ENCODE measurements at places on chromosomes 6 and 20.

GRCh38 chr6:23522792-23523547 is 603.0 kb upstream of the NRSN1 start:
- no peak for DNase-seq

DNA sequence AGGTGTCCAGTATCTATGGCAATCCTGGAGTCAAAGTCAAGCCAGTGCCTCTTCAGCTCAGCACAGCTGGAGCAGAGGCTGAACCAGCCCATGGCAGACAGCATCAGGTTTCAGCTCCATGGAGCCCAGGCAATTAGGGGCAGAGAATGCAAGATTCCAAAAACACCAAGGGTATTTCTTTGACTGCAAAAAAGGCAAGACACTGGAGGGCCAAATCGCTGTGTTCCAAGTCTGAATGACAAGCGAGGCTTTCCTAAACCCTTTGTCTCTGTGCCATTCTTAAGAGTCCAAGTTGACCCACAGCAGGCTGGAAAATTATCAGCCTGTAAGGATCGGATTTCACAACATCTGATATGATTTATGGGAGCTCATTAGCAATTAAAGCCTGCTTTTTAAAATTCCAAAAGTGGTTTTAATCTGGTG is 49.7 kb upstream of the TGM3 start:
- no peak for DNase-seq

GRCh38 chr20:51034988-51035656 is 12.2 kb upstream of the KCNG1 start:
- no peak for DNase-seq

DNA sequence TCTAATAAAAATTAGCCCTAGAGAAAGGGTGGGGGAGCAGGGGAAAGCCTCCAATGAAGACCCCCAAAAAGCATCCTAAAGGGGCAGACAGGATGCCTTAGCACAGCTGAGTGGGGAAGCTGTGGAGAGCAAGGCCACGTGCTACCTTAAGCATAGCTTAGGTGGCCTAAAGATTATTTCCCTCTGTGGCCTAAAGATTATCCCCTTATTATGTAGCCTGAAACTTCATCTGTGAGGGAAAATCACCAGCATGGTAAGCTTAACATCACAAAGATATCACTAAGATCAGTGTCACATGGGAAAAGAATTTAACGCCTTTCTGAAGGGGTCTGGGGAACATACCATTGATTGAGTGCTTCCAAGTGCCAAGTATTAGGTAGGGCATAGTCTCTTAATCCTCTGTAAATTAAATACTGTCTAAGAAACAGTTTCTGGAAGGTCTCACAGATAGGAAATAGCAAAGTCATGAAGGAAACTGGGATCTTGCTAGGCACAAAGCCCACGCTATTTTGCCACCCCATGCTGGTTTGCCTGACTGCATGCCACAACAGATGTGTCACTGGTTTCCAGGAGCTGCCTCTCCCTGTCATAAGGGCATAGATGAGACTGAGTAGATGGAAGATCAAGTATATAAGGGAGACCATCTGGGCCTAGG is 170.0 kb downstream of the HACE1 start:
- DNase-seq, result no peak

- no peak for DNase-seq
Measured at GRCh38 chr6:20633566-20634340, 99.5 kb downstream of the CDKAL1 start.

- no peak for DNase-seq
Measured at GRCh38 chr6:106857771-106858652, 116.5 kb downstream of the CD24 start.

DNA sequence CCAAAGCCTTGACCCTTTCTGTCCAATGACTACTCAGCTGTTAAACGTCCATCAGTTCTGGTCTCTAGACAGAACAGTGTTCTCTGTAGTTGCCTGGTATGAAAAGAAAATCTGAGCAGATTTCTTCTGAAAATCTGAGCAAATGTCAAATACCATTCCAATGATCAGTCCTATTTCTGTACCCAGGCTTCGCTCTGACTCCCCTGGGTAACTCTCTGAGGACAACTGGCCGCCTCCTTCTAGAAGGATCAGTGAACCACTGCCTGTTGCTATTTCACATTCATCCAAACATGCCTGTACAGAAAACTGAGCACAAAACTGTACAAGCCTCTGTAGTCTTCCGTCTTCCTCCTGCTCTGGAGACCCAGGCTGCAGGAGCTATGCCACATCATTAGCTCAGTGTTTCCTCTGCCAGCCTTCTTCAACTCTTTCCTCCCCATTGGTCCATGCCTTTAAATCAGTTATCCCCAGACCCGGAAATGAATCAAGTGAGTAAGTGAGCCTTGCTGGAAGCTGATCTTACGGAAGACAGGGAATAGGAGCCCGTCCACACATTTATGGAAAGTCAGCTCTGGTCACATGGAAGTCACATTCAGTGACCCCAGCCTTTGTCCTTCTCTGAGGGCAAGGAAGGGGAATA is 63.3 kb downstream of the DAAM2 start:
- no peak for DNase-seq

DNA sequence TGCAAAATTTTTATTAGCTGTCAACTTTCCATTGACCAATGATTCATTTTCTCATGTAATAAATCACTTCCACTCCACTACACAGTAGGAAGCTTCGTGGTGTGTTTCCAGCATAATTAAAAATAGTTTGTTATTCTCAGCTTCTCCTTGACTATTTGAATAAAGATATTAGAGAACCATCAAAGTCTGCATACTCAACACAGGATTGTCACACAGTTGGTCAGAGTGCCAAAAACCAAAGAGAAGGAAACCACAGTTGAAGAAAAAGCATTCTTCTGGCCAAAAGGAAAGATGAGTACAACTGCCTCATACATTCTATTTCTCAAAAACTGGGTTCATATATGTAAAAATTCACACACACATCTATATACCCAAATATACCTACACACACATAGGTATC is 455.1 kb upstream of the HSF2 start:
- no peak for DNase-seq

DNA sequence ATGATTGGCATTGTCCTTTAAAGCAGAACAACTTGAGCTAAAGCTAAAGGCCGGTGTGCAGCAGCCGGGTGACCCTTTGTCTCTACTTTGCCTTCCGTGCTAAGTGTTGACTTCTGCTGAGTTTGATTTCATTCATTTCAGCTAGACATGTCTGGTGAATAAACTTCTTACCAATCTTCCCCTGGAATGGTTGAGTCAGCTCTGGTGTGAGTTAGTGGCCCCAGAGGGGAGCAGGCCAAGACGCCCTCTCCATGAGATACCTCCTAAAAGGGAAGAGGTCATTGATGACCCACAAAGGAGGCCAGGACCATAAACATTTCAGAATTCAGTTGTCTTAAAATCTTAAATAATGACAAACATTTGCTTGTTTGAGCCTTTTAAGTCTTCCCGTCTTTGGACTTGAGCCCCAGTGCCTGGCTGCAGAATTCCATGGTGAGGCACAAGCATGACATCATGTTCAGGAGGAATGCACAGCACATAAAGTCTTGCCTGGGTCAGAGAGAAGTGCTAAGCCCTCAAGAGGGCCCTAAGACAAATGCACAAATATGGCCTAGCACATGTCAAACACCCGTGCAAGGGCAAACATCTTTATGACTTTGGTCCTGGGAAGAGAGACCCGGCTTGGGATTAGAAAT is 96.3 kb upstream of the NEDD9 start:
- DNase-seq, result no peak

DNA sequence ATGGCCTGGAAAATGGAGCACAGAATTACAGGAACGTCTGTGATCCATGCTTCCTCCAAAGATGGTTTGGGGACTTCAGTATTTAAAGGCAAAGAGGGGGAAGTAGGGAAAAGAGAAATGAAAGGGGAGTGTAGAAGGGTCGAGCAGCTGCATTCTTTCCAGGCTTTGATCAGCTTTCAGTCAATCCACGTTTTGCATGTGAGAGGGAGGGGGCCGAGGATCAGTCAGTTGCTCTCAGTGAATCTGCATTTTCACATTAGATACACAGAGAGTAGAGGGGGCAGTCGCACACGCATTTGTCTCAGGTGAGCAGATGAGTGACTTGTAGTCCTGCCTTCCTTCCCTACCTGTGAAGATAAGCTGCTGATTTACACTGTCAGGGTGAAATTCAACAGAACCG is 78.8 kb downstream of the FOXF2 start:
- no peak for DNase-seq

GRCh38 chr20:24077145-24077544 is 88.6 kb upstream of the GGTLC1 start:
- no peak for DNase-seq

GRCh38 chr6:163337958-163338357 is 76.6 kb upstream of the QKI start:
- DNase-seq, result no peak

- no peak for DNase-seq
Measured at GRCh38 chr6:5778317-5778857, 228.3 kb downstream of the NRN1 start.

DNA sequence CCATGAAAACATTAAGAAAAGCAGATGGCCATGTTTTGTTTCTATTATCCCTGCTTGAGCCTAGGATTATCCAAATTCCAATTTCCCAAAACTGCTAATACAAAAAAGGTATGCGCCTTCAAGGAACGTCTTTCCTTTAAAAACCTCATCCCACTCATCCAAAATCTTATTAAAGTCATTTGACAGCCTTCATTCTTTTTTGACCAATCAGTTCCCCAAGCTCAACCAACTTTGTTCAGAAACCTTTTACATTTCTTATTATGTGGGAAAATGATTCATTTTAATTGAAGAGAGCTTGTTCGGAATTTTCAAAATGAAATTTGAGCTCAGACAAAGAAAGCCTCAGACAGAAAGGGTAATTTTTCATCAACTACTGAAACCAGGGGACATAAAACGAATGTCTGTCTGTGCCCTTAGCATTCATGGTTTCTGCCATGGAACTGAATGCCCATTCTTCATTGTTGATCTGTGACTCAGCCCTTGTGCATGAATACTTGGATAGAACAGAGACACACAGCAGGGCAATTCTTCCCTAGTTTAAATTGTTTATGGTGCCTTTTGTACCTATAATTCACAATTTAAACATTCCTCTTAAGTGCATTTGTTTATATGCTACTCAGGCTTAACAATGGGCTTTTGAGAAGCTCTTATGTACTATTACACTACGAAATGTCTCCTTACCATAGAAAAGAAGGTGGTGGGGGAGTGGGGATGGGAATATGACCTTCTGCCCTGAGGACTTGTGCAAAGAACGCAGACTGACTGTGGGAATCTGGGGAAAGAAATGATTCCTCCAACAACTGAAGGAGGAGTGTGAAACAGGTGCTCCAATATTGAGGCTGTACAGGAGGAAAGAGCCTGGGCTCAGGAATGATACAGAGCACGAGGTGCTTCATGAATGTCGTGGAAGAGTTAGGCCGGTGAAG is 49.8 kb upstream of the ERVFRD-1 start:
- no peak for DNase-seq

DNA sequence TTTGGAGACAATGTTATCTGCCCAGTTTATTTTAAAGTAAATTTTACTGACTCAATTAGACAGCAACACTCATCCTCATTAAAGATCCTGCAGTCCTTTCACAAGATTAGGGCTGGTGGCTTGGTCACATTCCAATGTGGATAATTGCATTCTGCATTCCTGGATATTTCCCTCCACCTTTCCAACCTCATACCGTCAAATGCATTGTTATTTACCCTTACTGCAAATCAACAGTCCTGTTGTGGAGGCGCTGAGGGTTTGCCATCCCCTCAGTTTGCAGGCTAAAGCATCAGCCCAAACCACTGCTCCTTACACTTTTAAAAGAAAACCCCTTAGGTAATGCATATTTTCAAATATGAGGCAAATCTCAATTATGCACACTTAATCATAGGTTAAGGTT is 5.4 kb downstream of the CITED2 start:
- DNase-seq, result no peak

DNA sequence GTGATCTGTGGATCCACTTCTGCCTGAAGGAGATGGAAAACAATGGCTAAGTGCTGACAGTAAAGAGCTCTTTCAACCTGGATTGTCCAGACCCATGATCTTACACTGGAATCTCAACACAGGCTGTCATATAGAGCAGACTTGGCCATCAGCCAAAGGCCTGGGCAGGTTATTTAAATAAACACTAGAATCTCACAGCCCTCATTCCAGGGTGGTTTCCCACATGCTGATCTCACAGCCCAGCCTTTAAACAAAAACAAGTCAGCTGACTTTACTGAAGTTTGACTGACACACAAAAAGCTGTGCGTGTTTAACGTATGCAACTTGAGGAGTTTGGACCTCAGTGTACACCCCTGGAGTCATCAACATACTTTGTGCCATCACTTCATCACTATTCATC is 28.4 kb downstream of the SYNDIG1 start:
- DNase-seq, result no peak

GRCh38 chr20:385448-385847 is 4.9 kb downstream of the TRIB3 start:
- DNase-seq, result no peak

DNA sequence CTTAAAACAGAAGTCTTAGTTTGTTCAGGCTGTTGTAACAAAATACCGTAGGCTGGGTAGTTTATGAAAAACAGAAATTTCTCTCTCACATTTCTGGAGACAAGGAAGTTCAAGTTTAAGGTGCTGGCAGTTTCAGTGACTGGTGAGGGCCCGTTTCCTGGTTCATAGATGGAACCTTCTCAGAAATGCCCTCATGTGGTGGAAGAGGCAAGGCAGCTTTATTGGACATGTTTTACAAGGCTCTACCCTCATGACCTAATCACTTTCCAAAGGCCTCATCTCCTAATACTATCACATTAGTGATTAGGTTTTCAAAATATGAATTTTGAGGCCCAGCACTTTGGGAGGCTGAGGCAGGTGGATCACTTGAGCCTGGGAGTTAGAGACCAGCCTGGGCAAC is 2.4 kb downstream of the HEBP2 start:
- no peak for DNase-seq

DNA sequence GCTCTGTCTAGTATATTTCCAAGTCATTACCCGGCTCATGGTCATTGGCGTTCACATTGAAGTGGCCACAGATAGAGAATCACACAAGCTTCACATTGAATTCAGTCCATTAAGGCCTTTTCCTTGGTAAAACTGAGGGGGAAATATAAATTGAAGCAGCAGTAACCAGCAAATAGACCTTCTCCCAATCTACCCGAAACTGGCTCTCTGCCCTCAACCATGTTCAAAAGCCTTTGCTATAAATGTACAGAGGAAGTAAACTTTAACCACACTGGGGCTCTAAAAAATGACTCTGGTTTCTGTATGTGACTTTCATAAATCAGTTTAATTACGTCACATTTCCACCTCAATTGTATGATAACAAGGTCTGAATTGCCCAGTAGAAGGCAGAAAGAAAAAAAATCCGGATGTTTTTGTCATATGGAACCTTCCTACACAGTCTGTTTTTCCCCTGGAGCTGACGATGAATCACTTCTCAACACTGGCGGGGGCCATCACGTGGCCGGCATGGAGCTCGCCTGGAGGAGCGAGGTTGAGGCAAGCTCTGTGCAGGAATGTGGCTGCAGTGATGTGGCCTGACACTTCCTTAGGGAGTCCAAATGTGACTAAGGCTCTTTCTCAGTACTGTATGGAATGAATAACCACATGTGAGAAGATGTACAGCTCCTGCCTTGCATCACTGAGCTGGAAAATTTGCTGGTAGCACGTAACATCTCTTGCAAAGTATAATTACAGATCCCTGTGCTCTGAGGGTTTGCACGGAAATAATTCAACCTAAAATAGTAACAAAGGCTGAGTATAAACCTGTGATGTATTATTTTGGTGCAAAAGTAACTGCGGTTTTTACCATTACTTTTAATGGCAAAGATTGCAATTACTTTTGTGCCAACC is 58.6 kb upstream of the SNX9 start:
- peak; percentile 50 for DNase-seq

- DNase-seq, result no peak
Measured at GRCh38 chr6:63919556-63920110, 284.0 kb downstream of the PHF3 start.

Data from stimulated activated CD4-positive, alpha-beta T cell treated with anti-CD3 and anti-CD28 coated beads, Interleukin-1b, Interleukin-23, amount 100 ng/mL, for 1 hour (primary cell).